Osteocyte (in vitro differentiated cells): ENCODE measurements at places on chromosomes 6 and 20. TPM values are rescaled to one million over a fixed set of nuclear protein-coding genes. Genes with fewer than 3 reads are reported as not detected.

HLA-DOB gene
- total RNA-seq = 0.24 and 0.57 TPM in 2 replicates

RCAN2 gene
- total RNA-seq = 27.9 and 31.3 TPM in 2 replicates

PTK7 gene
- 183 and 189 TPM in 2 replicates for total RNA-seq

MUC22 gene
- total RNA-seq = not detected in 2 replicates

OR2H2 gene
- not detected in 2 replicates for total RNA-seq

TCP11 gene
- total RNA-seq = 0.43 TPM in 1 of 2 replicates, not detected in the other

SLC25A27 gene
- 7.6 and 8.2 TPM in 2 replicates for total RNA-seq

SLC17A1 gene
- total RNA-seq = not detected in 2 replicates

TP53TG5 gene
- total RNA-seq = not detected in 2 replicates

NKX2-4 gene
- total RNA-seq = not detected in 2 replicates

SCGN gene
- total RNA-seq = not detected in 2 replicates

ZNF318 gene
- 25.1 and 26.0 TPM in 2 replicates for total RNA-seq

TRAPPC3L gene
- not detected in 2 replicates for total RNA-seq

ANKRD66 gene
- total RNA-seq = not detected in 2 replicates

NPEPL1 gene
- 13.1 and 13.6 TPM in 2 replicates for total RNA-seq

TBC1D32 gene
- total RNA-seq = 13.4 and 14.1 TPM in 2 replicates

MYH7B gene
- total RNA-seq = 0.18 and 0.86 TPM in 2 replicates

PHIP gene
- 22.1 and 22.8 TPM in 2 replicates for total RNA-seq

SLC12A5 gene
- total RNA-seq = 1.7 TPM in 1 of 2 replicates, not detected in the other

TSBP1 gene
- total RNA-seq = not detected in 2 replicates

ELOVL2 gene
- 55.1 and 57.0 TPM in 2 replicates for total RNA-seq

SOX4 gene
- total RNA-seq = 110 and 118 TPM in 2 replicates

CCN5 gene
- 18.2 and 24.0 TPM in 2 replicates for total RNA-seq

SLC13A3 gene
- 1.8 and 2.1 TPM in 2 replicates for total RNA-seq

GTSF1L gene
- total RNA-seq = not detected in 2 replicates

MLN gene
- total RNA-seq = not detected in 2 replicates

OPN5 gene
- total RNA-seq = not detected in 2 replicates

TRIM40 gene
- total RNA-seq = not detected in 2 replicates

OR2J3 gene
- not detected in 2 replicates for total RNA-seq
